Kidney epithelial cell (primary cell): ENCODE measurements at places on chromosomes 7 and 10. TPM values are rescaled to one million over a fixed set of nuclear protein-coding genes. Genes with fewer than 3 reads are reported as not detected.

HTR5A gene
- total RNA-seq: not detected in 2 replicates

AZGP1 gene
- total RNA-seq: 0.75 TPM in 1 of 2 replicates, not detected in the other

NKX2-3 gene
- not detected in 2 replicates for total RNA-seq

CUEDC2 gene
- total RNA-seq: 93.9 and 132 TPM in 2 replicates

R3HCC1L gene
- 10.7 and 12.9 TPM in 2 replicates for total RNA-seq
